Breast epithelium (tissue), 4 donors: ENCODE measurements at places on chromosomes 2 and 18. TPM values are rescaled to one million over a fixed set of nuclear protein-coding genes. Genes with fewer than 3 reads are reported as not detected.

The THSD7B gene
- total RNA-seq = 0.73 TPM

DNA sequence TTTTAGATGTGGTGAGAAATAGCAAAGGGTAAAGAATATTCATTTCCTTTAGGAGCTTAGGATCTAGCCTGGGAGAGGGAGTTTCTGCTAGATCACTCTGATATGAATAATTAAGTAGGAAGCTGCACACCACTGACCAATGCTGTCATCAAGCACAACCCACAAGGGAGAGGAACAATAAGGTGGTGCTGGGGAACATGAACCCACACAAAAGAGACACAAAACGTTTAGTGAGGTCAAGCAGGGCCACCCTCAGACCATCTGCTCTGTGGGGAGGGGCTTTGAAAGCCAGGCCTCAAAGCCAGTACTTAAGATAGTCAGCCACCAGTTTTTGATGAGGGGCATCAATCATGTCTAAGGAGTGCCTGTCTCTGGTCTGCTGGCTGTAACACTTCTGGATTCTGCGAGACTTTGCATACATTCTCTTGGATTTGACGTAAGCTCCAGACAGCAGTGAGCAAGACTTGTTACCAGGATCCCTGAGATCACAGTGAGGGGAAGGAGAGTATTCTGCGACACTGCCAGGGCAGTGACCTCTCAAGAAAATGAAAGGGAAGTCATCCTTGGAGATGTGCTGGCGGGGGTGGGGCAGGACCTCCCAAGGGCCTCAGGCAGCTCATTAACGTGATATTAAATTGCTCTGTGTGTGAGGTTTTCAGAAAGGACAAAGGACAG is 127.0 kb downstream of the CCBE1 start:
- no peak for DNase-seq

- no peak for DNase-seq
These were observed 140.9 kb downstream of the DIS3L2 start for GRCh38 chr2:232102380-232102779.

- no peak for DNase-seq
These were observed 1127.0 kb upstream of the CRIM1 start for GRCh38 chr2:35228584-35228983.

The TRMT61B gene
- 18.1 TPM for total RNA-seq

DNA sequence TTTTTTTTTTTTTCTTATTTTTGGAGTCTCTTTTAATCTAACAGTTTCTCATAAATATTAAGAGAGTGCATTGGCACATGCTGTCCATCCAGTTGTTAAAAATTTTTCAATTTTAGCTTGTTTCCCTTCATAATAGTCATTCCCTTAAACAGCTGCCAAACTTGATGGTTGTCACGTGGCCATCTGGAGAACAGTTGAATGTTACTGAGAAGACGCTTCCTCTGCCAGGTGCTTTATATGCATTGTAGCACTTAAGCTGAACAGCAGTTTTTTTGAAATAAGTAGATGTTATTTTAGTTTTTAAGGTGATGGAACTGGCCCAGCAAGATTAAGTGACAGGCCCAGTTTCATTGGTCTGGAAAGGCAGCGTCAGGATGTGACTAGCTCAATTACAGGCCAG is 3.3 kb downstream of the SMARCAL1 start:
- no peak for DNase-seq

- peak; percentile 66 for DNase-seq
These were observed 47.5 kb upstream of the TXNDC2 start for GRCh38 chr18:9838144-9838877.

The REL gene
- total RNA-seq = 21.1 TPM

GRCh38 chr18:5503740-5504139 is 40.1 kb downstream of the EPB41L3 start:
- no peak for DNase-seq

- DNase-seq = no peak
These were observed 14.9 kb downstream of the RAB6D start for GRCh38 chr2:131349021-131349420.

- no peak for DNase-seq
These were observed 9.5 kb downstream of the CEBPZOS start for GRCh38 chr2:37205689-37206341.

The OR6B2 gene
- total RNA-seq = not detected

The CFAP65 gene
- total RNA-seq = not detected

DNA sequence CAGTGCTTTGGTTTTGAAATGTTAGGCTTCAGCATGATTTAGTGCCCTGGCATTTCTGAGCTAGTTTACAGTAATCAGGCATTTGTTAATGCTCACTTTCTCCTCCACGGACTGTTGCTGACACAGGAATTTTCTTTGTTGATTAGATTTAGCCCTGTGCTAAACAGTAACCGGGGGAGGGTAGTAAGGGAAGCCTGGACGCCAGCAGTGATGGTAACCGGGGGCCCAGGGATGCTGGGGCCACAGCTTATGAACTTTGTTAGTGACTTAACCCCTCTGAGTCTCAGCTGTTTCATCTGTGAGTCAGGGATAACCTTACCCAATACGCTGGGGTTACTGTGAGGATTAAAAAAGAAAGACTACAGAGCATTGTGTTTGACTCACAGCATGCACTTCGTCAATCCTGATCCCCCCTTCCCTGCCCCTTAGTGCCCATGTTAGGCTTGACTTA is 33.5 kb downstream of the KLHL29 start:
- no peak for DNase-seq

DNA sequence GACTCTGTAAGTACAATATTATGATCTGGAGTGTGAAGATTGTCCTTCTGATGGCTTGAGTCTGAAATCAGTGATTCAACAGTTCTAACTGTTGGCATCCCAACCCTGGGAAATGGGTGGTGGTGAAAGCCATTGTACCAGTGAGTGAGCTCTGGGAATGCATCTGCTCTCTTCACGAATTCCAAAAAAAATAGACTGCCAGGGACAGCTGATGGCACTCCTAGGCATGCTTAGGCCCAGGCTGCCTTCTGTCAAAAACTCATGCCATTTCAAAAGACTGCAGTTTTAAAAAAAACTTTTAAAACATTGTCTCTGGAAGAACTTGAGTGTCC is 20.3 kb downstream of the OXER1 start:
- no peak for DNase-seq

- no peak for DNase-seq
These were observed 57.7 kb downstream of the CIB4 start for GRCh38 chr2:26583381-26583911.

The TEX44 gene
- not detected for total RNA-seq

DNA sequence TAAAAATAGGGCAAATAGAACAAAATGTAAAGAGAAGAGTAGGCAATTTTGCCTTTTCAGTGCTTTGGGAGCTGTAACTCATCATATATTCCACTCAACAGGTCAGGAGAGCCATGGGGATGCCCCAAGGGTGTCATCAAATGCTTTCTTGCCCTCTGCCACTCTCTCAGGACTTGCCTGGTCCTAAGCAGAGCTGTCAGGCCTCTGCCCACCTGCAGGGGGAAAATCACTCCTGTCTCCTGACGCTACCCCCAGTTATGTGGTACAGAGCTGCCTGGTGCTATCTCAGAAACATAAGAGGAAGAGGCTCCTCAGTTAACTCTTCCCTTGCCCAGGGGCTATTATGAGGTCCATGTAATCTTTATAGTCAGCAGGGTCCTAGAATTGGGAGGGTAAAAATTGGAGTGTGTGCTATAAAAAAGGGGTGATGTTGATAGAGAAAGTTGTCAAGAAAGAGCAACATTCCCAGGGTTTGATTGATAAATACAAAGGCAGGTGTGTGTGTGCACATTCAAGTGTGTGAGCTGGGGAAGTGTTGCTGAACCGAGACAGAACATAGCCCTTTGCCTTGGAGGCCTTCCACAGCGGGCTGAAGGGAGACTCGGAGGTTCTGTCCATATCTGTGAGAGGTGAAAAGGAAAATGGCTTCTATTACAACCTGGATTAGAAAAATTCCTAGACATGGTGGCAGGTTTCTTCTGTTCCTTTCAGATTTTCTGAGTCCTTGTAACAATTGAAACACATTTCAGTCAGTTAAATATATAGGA is 25.4 kb downstream of the PTPRM start:
- no peak for DNase-seq

GRCh38 chr2:174183076-174183475 is 65.3 kb downstream of the OLA1 start:
- DNase-seq = no peak

DNA sequence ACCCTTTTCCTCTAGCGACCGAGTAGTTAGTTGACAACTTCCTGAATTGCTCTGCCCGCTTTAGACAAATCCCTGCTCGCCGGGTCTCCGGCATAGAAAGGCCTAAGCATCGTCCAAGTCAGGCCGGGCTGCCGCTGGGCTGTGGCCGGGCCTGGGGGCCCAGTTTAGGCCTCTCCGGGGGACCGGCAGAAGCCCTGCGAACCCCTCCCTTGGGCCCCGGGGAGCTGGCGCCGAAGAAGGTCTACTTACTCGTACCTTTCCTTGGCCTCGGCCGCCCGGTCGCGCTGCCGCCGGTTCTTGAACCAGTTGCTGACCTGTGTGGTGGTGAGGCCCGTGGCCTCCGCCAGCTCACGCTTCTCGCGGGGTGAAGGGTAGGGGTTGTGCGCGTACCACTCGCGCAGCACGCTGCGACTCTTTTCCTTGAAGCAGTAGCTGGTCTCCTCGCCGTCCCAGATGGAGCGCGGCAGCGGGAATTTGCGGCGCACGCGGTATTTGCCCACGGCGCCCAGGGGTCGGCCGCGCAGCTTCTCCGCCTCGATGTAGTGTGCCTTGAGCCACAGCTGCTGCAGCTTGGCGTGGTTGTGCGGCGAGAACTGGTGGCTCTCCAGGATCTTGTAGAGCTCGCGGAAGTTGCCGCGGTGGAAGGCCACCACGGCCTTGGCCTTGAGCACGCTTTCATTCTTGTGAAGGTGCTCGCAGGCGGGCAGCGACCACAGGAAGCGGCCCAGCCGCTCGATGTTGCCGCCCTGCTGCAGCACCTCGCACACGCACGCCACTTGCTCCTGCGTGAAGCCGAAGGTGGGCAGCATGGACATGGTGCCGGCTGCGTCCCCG is 739 bp downstream of the SIX2 start:
- DNase-seq = no peak

GRCh38 chr18:49886891-49887764 is 73.8 kb upstream of the ACAA2 start:
- no peak for DNase-seq

The ST8SIA5 gene
- 0.33 TPM for total RNA-seq

- DNase-seq = no peak
These were observed 57.6 kb downstream of the MYOM1 start for GRCh38 chr18:3162181-3162580.

DNA sequence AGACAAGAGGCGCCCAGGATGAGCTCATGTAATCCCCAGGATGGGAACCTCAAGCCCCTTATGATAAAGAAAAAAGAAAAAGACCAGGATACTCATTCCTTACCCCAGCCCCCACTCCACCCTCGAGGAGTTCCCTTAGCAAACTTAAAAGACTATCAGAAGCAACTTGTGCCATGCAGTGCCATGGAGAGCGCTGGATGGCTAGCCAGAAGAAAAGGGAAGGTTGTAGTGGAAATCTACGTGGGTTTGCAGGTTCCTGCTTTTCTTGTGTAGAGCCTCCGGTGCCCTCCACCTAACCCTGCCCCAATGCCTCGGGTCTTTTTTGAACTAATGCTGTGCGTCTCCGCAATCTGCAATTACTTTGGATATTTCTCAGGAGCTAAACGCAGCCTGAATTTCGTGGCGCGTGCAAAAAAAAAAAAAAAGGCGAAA is 16.2 kb upstream of the BCL11A start:
- DNase-seq = no peak

DNA sequence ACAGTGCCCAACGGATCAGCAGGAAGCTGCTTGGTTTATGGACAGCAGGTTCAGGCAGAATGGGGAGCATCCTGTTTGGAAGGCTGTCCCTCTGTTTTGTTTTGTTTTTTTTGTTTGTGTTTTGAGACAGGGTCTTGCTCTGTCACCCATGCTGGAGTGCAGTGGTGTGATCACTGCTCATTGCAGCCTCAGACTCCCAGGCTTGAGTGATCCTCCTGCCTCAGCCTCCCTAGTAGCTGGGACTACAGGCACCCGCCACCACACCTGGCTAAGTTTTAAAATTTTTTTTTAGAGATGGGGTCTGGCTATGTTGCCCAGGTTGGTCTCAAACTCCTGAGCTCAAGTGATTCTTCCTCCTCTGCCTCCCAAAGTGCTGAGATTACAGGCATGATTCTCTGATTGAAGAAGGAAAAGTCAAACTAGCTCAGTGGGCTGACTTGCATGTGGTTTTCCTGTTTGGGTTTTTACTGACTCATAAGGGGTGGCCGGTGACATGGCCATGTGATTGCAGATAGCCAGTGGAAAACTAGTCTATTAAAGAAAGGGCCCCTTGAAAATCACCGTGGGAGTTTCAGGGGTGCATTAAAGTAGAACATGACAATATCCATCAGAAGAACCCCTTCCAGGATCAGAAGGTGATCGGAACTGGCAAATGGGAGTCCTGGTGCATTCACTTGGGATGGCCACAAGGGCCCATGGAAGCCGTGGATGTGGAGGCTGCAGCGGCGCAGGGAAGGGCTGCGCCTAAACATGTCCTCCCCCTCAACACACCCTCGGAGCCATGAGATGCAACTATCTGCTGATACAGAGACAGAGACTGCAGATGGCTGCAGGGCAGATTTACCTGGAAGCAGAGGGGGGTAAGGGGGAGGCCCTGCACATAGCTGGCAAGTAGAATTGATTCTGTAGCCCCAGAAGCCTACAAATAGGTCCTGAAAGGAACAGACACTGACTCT is 26.5 kb downstream of the AQP12B start:
- DNase-seq = no peak

The GALR1 gene
- total RNA-seq = not detected

DNA sequence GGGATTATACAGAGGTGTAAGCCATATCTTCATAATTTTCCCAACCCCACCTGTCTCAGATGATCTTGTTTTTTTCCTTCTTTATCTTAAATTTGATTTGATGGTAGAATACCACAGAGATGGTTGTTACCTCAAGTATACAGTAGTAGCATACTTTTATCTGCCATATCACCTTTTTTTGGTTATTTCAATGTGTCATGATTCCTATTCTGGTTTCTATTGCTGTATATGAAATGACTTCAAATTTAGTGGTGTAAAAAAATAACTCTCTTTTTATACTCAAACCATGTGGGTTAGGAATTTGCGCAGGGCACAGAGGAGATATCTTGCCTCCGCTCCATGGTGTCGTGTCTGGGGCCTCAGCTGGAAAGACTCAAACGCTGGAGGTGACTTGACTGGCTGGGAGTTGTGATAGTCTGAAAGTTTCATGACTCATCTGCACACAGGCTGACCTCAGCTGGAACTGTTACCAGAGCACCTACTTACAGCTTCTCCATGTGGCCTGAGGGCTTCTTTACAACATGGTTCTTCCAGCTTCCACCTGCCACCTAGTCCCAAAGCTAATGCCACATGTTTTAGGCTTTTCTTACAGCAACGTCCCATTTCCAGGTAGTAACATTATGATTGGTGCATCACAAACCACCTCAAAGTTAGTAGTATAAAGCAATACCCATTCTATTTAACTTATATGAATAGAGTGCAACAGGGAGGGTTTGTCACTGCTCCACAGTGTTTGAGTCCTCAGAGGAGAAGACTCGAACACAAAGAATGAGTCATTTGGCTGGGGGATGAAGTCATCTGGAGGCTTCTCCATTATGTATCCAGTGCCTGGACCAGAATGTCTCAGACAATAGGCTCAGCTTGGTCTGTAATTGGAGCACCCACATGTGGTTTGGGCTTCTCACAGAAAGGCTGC is 82.3 kb upstream of the XPO1 start:
- no peak for DNase-seq

- no peak for DNase-seq
These were observed 195.1 kb downstream of the RDH14 start for GRCh38 chr2:18365342-18365741.

- DNase-seq = no peak
These were observed 33.1 kb downstream of the RDH14 start for GRCh38 chr2:18527326-18527725.

- DNase-seq = no peak
These were observed 244.2 kb upstream of the RGPD4 start for GRCh38 chr2:107582487-107582886.

GRCh38 chr2:231614559-231615057 is 21.9 kb downstream of the TEX44 start:
- no peak for DNase-seq
